ENCODE measurements at places on chromosomes 4 and X.

- no peak for DNase-seq
These were observed 310.0 kb downstream of the PDHA2 start for GRCh38 chr4:96149894-96150293.

DNA sequence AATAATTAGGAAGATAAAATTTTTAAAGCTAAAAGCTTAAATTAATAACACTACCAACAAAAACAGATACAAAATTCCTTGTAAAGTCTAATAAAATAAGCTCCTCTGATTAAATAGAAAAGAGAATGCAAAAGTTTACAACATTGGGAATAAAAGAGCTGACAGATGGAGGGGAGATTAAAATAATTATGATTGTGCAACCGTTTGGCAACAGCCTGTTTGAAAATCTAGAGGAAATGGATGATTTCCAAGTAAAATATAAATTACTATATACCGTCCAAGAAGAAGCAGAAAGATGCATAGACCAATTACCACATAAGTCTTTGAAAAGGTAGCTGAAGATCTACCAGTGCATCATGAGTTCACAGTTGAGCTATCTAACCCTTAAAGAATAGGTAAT lies 46.4 kb upstream of the VBP1 start:
- DNase-seq = no peak

DNA sequence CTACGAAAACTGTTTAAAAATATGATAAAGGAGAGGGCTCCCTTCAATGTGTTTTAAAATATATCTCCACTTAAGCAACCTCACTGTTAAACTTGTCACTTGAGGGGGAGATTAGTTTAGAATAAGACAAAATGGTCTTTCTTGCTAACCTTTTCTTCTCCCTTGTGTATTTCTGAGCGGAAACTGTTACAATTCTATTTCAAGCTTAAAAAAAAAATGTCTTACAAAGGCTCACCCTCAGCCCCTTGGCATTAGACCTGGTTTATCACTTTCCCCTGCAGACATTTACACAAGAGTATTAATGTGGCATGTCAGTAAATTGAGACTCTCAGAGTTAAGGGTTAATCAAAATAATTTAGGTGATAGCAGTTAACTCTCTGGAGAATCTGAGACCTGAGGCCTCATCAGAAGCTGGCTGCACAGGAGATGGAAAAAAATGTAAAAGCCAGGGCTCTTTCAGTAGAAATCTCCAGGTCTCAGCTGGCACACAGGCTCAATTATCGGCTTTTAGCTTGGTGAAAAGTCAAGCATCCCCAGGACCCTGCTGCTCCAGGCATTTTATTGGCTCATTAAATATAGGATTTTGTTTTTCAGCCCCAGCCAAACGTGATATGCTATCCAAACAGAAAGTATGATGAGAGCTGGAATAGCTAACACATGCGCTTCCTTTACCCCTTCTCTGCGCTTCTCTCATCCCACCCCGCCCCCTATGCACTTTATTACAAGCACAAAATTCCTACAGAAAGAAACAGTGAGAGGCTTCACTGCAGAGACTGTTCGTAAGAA lies 130.5 kb downstream of the PPA2 start:
- no peak for DNase-seq

- no peak for DNase-seq
These were observed 422.6 kb upstream of the TENM3 start for GRCh38 chr4:181820553-181820952.

- DNase-seq = no peak
These were observed 248.0 kb downstream of the GALNTL6 start for GRCh38 chr4:172061204-172061603.

DNA sequence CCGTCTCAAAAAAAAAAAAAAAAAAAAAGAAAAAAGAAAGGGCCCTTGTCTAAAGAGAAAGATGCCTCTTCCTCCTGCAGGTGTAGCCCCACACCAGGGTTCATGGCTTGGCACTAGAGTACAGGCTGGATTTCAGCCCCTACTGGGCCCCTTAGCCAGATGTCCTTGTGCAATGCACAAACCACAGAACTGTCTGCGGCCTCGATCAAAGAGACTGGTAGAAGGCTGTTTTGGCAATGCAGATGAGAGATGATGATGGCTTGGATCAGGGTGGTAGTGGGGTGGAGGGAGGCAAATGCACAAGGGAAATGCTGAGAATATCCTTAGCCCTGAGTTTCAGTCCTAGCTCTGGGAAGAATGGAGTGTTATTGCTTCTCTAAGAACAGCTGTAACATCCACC lies 26.5 kb upstream of the TSR2 start:
- DNase-seq = no peak

DNA sequence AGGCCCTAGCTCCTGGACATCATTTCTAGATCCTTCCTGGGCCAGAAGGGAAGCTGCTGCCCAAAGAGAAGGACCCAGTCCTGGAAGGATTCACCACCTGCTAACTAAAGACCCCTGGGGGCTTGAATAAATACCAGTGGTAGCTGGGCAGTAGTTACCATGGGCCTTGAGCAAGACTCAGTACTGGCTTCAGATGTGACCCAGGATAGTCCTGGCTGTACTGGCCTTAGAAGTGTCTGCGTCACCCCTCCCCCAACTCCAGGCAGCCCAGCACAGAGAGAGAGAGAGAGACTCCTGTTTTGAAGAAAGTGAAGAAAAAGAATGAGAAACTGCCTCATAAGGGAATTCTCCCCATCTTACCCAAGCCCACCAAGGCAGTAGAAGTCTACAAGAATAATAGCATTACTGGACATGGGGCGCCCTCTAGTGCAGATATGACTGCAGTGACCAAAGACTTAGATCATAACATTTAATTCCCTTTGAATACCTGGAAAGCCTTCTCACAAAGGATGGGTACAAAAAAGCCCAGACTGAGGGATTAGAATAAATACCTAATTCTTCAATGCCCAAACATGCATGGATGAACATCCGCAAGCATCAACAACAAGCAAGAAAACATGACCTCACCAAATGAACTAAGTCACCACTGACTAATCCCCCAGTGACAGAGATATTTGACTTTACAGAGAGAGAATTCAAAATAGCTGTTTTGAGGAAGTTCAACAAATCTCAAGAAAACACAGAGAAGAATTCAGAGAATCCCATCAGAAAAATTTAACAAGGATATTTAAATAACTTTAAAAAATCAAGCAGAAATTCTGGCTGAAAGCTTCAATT lies 171.8 kb downstream of the HNRNPD start:
- no peak for DNase-seq

DNA sequence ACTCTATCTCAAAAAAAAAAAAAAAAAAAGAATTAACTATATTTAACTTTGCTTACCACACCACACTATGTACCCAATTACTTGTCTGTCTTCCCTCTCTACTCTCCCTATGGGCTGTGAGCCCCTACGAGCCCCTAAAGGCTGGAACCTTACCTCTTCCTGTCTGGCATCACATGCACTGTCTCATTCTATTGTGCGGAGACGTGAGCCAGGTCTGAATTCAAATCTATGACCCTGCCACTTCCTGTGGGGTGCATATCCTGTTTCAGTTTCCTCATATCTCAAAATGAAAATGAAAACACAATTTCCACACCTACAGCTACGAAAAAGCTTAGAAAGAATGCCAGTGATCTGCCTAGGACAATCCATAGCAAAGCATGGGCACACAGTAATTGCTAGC lies 42.9 kb upstream of the HS3ST1 start:
- peak; percentile 17 for DNase-seq

DNA sequence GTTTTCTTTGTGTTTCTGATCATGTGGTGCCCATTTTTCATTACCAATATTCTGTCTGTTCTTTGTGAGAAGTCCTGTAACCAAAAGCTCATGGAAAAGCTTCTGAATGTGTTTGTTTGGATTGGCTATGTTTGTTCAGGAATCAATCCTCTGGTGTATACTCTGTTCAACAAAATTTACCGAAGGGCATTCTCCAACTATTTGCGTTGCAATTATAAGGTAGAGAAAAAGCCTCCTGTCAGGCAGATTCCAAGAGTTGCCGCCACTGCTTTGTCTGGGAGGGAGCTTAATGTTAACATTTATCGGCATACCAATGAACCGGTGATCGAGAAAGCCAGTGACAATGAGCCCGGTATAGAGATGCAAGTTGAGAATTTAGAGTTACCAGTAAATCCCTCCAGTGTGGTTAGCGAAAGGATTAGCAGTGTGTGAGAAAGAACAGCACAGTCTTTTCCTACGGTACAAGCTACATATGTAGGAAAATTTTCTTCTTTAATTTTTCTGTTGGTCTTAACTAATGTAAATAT lies 110.4 kb downstream of the IL13RA2 start:
- DNase-seq = no peak

DNA sequence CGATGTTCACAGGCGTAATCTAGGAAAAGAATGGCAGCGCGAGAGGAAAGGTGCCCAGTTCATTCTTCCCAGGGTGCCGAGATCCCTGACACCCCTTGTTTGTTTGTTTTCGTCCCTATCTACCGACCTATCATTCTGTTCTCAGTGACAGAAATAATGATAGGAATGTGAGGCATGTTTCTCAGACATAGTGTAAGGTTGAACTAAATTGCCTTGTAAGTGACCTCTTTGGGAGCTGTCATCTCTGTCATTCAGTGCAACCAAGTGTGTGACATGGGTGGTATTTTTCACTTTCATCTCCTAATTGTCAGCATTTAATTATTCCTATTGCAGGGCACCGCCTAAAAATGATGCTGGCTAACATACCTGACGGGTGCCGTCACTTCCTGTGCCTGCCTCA lies 24.4 kb downstream of the CLDN22 start:
- DNase-seq = no peak

GRCh38 chrX:35858361-35858760 lies 60.2 kb downstream of the MAGEB16 start:
- no peak for DNase-seq

DNA sequence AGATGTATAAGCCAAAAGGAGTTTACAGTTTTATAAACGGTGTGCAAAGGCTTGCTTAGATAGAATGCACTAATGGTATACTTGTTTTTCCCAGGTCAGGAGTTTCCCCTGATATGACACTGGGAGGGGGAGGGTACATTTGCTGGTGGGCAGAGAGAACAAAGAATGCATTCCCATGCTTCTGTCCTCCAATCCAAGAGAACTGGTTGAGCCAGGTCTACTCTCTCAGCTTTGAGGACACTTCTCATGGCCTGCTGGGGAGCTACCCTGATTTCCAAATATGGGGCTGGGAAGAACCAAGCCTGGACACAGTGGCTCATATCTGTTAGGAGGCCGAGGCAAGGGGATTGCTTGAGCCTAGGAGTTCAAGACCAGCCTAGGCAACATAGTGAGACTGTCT lies 3.3 kb upstream of the GPC4 start:
- no peak for DNase-seq

DNA sequence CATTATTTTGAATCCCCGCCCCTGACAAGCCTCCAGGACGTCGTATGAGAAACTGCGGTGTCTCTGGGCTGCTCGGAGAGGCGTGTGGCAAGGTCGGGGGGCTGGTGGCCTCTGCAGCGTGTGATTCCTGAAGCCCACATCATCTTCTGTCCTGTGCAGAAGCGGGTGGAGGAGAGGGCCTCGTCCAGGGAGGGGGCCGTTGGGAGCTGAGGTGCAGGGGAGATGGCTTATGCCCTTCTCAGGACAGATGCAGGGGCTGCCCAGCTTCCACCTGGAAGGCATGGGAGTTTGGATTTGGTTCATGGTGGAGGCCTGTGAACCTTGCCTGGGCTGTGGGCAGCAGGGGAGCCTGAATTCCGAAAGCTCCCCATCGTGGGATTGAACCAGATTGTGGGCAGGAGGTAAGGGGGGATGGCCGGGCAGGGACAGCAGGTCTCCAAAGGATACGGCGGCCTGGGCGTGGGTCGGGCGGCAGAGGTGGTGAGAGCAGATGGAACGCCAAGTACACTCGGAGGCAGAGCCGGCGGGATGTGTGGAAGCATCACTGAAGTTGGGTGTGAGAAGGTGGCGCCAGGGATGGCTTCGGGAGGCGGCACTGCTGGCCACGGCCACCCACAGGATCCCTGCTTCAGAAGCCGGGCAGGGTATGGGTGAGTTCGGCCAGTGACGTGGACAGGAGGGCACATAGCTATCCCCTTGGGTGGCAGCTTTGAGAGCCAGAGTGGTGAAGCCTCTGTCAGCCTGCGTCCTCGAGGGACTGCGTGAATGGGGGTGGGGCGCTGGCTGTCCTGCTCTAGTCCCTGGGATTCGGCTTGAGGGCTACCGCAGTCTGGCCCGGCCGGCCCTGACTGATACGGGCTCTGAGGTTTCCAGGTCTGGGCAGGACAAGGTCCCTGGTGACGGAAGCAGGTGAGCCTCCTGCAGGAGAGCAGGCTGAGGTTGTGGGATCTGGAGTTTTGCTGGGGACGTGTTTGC lies 76.3 kb upstream of the ADRA2C start:
- no peak for DNase-seq

DNA sequence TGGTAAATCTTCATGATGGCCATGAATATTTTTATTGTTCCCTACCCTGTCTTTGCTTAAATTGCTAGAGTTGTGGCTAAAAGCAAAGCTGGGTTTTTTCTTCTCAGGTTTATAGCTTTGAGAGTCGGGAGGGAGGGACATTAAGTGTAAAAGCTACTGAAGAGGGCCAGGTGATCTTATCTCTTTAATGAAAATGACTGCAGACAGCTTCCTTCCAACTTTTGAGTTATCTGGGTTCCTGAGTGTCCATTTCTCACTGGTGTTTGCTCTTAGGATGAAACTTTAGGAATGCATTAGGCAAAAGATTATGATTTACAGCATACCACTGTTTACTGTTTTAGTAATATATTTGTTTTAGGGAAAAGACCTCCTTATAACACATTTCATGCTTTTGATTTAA lies 187.7 kb downstream of the SHROOM3 start:
- DNase-seq = no peak

GRCh38 chr4:75644095-75644494 lies 13.8 kb upstream of the CDKL2 start:
- no peak for DNase-seq

DNA sequence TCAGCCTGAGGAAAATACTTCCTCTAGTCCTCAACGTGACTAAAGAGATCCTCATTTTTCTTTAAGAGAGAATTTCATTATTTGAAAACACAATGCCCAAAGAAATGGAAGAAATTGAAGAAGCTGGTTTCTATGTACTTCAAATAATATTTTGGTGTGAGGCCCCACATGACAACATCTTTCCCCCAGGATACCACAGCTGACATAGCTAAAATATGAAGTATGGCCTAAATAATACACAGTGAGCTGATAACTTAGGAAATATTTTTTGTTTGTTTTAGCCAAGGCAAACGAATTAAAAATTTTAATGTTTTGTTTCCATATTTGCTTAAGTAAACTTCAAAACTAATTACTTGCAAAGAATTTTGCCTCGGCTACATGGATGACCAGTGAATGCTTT lies 149.2 kb downstream of the CBR4 start:
- no peak for DNase-seq

DNA sequence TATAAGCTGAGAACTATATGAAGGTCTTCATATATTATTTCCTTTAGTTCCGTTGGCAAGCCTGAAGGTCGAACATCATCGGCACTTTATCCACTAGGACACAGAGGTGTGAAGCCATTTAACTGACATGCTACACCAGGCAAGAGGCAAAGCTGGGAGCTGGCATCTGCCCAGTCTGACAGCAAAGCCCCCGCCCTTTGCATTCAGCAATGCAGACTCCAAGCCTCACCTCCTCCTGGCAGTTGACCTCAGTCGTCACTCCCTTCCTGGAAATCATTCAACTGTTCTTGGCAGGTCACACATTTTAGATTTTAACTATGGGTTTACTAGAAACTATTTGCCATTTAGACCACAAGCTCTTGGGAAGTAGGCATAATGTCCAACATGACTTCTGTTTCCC lies 135.8 kb upstream of the FRG1 start:
- DNase-seq = no peak

GRCh38 chr4:162803378-162803777 lies 363.3 kb downstream of the NAF1 start:
- DNase-seq = no peak

GRCh38 chr4:3823496-3824341 lies 57.5 kb downstream of the ADRA2C start:
- no peak for DNase-seq

- DNase-seq = no peak
These were observed 125.5 kb downstream of the ATG4A start for GRCh38 chrX:108216919-108217571.
